ENCODE measurements at places on chromosomes 5 and 9. TPM values are rescaled to one million over a fixed set of nuclear protein-coding genes. Genes with fewer than 3 reads are reported as not detected.

SV2C gene
- total RNA-seq, result not detected

RAB14 gene
- total RNA-seq, result 42.7 TPM

SLC6A3 gene
- 0.05 TPM for total RNA-seq

SPATA31D3 gene
- not detected for total RNA-seq

SAPCD2 gene
- total RNA-seq, result 18.4 TPM

C1QTNF2 gene
- 0.44 TPM for total RNA-seq

MAPKAP1 gene
- 72.7 TPM for total RNA-seq

SLC25A2 gene
- total RNA-seq, result 0.28 TPM

RGS7BP gene
- not detected for total RNA-seq

Measured in Panc1 (cell line).